ENCODE measurements at places on chromosomes 2 and 18.

- H3K27me3 ChIP-seq: no peaks in the 10 kb centered on the region
- no peaks in the 10 kb centered on the region for H3K36me3 ChIP-seq
- no peaks in the 10 kb centered on the region for H3K4me1 ChIP-seq
- H3K4me3 ChIP-seq: no peak overlapping the region
- DNase-seq: no peak
- H3K27ac ChIP-seq: no peak overlapping the region
Observed at GRCh38 chr2:170885130-170885791, 43.8 kb upstream of the GORASP2 start.

DNA sequence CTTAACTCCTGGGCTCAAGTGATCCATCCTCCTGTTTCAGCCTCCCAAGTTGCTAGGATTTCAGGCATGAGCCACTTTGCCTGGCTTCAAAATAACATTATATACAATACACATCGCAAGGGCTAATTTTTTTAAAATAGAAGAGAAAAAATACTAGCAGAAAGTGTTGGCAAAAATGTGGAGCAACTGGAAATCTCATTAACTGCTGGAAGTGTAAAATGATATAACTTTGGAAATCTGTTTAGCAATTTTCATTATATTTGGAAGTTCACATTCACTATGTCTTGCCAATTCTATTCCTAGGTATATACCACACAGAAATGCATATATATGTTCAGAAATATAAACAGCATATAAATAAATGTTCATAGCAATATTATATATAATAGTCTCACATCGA, 55.1 kb upstream of the ZBTB14 start:
- no peaks in the 10 kb centered on the region for H3K4me1 ChIP-seq
- H3K36me3 ChIP-seq: no peaks in the 10 kb centered on the region
- H3K4me3 ChIP-seq: no peak overlapping the region
- no peak for DNase-seq

DNA sequence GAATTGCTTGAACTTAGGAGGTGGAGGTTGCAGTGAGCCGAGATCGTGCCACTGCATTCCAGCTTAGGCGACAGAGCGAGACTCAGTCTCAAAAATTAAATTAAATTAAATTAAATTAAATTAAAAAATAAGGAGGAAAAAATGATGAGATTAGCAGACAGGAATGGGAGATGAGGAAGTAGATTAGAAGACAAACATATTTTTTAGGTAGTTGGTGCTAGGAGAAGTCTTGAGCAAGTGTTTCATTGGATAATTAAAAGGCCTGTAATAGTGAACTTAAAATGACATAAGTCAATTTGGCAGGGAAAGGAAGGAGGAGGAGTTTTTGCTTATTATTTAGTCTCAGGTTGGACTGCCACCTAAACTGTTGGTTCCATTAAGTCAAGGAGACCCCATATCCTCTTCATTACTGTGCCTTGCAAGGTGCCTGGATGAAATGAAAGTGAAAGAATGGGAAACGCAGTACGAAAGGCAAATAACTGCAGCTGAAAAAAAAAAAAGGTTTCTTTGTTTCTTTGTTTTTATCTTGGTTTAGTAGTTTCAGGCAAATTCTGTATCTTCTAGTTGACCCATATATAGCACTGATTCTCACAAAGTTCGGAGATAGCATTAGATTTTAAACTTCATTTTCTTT, 162.0 kb downstream of the SLC8A1 start:
- no peaks in the 10 kb centered on the region for H3K4me1 ChIP-seq
- no peaks in the 10 kb centered on the region for H3K36me3 ChIP-seq
- H3K27me3 ChIP-seq: no peaks in the 10 kb centered on the region
- no peak overlapping the region for H3K27ac ChIP-seq

DNA sequence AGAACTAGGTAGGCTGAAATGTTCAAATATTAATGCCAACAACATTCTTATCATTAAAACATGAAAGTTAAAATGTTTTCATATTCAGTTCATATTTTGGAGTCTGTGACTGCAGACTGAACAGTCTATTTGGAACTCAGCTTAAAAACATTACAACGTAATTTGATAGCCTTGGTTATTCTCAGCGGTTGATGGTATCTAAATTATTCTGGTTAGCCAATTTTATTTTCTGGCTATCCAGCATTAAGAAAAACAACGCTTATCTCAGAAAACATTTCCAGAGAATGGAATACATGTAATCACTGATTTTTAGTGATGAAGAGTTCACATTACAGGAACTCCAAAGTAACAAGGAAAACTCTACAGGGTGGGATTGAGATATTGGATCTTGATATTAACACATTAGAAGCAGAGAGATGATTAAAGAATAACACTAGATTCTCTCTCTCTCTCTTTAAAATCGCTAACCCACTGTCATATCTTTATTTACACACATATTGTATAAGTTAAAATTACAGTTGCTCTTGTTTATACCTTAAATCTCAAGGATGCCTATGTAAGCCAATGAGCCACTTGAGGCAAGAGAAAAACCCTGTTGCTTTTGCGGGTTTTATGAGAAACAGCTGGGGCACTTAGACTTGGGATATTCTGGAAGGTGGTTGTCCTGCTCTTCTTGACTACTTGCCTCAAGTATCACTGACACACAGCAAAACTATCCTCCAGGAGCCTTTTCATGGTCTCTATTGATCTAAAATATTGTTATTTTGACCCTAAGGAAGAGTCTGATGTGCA, 84.9 kb downstream of the ICOS start:
- no peak overlapping the region for H3K4me3 ChIP-seq
- H3K36me3 ChIP-seq: no peaks in the 10 kb centered on the region
- no peak for DNase-seq

DNA sequence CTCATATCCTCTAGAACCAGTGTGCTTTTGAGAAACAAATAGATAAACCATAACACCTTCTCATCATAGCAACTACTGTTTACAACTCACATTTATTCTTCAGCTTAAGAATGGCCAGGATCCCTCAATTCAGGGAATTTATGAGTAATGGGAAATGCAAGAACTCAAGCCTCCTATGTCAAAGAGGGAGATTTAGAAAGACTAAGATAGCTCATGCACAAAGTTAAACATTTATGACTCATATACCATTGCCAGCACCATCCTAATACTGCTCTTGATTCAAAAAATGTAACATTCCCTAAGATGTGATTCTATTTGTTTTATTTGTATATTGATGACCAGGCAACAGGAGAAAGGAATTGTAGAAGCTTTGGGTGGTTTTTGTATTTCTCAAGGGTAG, 172.8 kb downstream of the CYP26B1 start:
- no peak overlapping the region for H3K27ac ChIP-seq
- H3K36me3 ChIP-seq: no peaks in the 10 kb centered on the region
- H3K27me3 ChIP-seq: no peaks in the 10 kb centered on the region
- no peaks in the 10 kb centered on the region for H3K4me1 ChIP-seq

DNA sequence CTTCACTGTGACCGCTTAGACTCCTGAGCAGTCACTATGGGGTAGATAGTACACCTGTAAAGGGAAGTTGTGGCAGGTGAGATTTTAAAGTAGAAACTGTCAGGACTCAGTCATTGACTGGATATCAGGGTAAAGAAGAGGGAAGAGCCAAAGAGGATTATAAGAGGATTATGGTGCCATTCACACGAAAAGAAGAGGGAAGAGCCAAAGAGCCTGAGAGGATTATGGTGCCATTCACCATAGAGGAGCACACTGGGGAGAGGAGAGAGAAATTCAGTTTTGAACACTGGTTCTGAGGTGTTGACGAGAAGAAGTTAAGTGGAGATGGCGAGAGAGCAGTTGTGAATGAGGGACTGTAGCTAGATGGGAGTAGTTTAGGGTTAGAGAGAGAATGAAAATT, 16.9 kb upstream of the KCNJ13 start:
- no peaks in the 10 kb centered on the region for H3K4me1 ChIP-seq
- H3K36me3 ChIP-seq: peaks cover 78% of the 10 kb centered on the region
- no peak for DNase-seq
- H3K27me3 ChIP-seq: no peaks in the 10 kb centered on the region
- no peak overlapping the region for H3K4me3 ChIP-seq

GRCh38 chr2:54310961-54311360, 54.9 kb upstream of the TSPYL6 start:
- no peaks in the 10 kb centered on the region for H3K4me1 ChIP-seq
- no peak overlapping the region for H3K4me3 ChIP-seq
- DNase-seq: no peak
- H3K27ac ChIP-seq: no peak overlapping the region
- H3K27me3 ChIP-seq: no peaks in the 10 kb centered on the region

Measured in natural killer cell (primary cell).